ENCODE measurements at places on chromosomes 2 and 18.

GRCh38 chr2:159650574-159650973, 34.2 kb upstream of the BAZ2B start:
- no peak for DNase-seq

DNA sequence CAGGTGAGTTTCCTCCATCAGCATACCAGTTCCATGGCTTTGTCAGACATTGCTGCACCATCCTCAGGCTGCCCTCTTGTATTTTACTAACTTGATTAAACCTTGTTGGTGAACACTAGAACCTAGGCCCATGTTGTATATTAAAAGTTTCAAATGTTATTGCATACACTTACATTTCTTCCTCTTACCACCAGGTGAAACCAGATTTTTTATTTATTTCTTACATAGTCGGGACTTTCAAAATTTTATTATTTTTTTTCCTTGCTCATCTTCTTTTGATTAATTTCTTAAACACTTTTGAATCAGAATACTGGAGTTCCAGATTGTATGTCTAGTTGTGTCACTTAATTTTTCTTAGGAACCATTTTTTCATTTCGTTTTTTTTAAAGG, 5.9 kb downstream of the CERS6 start:
- DNase-seq, result no peak

DNA sequence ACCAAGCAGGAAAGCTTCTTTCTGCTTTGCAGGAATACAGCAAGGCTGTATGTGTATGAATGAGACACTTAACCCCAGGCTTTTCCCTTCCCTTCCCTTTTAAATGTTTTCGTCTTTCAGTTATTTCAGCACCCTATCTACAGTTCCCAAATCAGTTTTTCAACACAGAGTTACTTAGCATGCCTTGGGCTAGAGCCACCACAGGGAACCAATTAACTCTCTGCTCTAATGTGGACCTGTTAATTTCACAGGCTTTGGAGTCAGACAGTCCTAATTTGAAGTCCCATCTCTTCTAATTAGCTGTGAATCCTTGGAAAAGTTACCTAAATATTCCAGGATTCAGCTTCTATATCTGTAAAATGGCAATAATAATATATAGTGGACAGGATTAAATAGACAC, 89.2 kb upstream of the REG3A start:
- DNase-seq, result no peak

DNA sequence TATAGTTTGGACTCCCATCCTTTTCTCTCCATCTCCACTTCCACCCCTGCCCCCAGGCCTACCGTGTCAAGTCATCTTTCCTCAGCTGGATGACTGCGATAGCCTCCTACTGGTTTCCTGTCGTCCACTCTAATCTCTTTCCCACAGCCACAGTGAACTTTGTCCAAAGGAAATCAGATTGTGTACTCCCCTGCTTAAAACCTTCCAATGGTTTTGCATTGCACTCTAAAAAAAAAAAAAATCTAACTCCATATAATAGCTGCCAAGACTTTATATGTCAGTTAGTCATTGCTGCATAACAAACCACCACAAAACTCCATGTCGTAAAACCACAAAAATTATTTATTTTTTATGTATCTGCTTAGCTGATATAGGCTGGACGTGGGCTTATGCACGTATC, 160.2 kb upstream of the CCDC68 start:
- DNase-seq, result no peak

DNA sequence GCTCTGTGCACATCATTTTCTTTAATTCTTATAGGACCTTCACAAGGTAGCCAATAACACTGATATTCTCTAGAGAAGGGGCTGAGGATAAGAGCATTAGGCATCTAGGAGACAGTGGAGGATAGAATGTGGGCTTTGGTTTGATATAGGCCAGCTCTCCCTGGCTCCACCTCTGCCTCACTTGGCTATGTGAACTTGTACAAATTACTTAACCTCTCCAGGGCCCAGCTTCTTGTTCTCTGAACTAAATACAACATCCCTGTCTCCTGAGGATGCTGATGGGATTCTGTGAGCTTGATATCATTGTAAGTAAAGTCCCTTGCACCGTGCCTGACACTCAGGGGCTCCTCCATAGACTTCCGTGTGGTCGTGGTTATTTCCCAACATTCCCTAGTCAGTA, 87.3 kb downstream of the ACOXL start:
- DNase-seq, result no peak

- DNase-seq, result no peak
Measured at GRCh38 chr2:135490376-135490775, 40.6 kb downstream of the ZRANB3 start.

DNA sequence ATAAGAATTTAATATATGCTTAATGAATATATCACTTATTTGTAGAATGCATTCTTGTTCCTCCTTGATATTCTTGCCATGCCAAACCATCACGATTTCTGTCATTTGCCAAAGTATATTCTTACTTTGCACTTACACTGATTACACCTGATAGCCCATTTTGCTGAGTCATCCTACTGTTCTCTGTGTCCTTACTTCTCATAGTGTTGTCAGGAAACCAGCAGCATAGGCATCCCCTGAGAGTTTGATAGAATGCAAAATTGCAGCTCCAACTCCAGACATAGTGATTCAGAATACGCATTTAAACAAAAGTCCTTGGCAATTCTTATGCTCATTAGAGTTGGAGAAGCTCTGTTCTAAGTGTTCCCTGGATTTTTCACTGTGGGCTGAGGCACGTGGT, 687.1 kb downstream of the DPP10 start:
- no peak for DNase-seq

DNA sequence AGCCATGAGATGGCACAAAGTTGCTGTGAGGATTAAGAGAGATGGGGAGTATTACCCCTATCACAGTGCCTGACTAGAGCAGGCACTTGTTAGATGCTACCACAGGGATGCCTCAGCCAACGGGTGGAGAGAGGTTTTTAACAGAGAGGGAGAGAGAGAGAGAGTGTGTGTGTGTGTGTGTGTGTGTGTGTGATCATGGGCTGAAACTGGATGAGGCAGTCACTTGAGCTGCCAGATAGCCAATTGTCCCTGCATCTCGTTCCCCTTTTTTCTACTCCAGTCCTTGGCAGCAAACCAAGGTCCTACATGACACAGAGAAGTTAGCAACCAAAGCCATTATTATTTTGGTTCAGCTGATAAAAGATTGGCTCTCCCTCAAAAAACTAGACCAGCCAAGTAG, 3.0 kb downstream of the CD8A start:
- no peak for DNase-seq

DNA sequence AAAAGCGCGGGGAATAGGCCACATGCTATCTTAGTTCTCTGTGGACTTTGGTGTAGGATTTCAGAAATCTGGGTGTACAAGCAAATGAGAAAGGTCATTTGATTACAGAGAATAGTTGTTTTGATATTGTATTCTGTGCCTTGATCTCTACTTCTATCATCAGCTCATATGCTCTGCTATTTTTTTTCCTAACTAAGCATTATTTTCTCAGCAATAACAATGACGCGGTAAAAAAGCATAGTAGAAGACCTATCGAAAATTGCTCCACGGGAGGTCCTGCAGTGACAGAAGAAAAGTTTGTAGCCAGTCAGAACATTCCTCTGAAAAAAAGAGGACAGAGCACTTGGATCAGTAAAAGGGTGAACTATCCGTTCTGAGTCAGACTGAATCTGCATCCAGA, 2.8 kb upstream of the SETBP1 start:
- DNase-seq, result no peak

DNA sequence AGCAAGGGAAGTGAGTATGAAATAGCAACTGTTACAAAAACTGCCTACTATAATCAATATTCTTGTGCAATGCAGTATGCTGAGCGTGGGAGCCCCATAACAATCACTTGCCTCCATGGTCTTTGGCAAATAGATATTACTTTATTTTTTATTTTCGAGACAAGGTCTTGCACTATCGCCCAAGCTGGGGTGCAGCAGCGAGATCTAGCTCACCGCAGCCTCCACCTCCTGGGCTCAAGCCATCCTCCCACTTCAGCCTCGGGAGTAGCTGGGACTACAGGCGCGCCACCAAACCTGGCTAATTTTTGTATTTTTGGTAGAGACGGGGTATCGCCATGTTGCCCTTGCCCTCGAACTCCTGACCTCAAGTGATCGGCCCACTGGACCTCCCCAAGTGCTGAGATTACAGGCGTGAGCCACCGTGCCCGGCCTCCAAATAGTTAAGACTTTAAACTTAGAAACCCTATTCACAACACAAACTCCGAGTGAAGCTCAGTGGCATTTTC, 1.2 kb upstream of the CCNT2 start:
- DNase-seq, result no peak

DNA sequence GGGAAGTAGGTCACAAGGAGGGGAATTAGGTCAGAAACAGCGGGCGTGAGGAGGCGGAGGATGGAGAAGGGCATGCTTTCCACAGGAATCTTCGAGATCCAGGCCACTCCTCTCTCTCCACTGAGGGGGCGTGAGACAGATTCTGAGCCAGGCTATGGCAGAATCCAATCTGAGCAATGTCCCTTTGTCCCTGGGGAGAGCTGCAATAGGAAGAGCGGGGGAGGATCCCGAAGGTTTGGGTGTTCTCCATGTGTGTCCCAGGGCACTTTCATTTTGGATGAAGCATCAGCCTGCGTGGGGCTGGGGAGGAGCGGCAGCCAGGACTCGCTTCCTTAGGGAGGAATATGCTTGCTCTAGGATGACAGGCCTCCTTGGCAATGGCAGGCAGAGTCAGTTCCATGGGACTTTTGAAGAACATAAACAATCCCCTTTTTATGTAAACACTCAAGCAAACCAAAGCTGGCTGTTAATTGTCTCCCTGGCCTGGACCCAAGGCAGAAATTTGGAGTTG, 84.0 kb downstream of the LIPG start:
- no peak for DNase-seq

GRCh38 chr2:15173501-15173900, 387.6 kb downstream of the NBAS start:
- DNase-seq, result no peak

GRCh38 chr2:229810786-229811185, 96.4 kb upstream of the DNER start:
- no peak for DNase-seq

- no peak for DNase-seq
Measured at GRCh38 chr2:121075006-121075551, 209.9 kb downstream of the TFCP2L1 start.

DNA sequence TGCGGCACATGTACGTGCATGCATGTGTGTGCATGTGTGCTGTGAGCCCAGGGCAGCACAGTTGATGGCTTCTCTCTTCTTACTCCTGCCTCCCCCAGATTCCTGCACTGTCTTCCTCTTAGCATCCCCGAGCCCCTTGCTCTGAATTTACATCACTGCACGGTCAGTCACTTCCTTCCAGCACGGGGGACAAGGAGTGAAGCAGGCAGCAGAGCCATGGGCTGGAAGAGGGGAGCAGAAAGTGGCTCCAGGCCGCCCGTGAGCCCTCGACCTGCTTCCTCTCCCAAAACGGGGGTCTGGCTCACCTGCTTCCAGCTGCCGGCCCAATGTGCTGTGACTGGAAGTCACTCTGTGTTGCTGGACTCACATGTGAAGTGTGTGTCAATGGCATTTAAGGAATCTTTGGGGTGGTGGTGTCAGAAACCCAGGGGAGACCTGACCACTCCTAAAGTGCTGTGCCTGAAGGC, 106.1 kb downstream of the FAM210A start:
- DNase-seq, result no peak

GRCh38 chr2:69012310-69013141, 453 bp upstream of the ANTXR1 start:
- peak; percentile 49 for DNase-seq

GRCh38 chr2:98479371-98479770, 34.7 kb downstream of the INPP4A start:
- DNase-seq, result no peak

DNA sequence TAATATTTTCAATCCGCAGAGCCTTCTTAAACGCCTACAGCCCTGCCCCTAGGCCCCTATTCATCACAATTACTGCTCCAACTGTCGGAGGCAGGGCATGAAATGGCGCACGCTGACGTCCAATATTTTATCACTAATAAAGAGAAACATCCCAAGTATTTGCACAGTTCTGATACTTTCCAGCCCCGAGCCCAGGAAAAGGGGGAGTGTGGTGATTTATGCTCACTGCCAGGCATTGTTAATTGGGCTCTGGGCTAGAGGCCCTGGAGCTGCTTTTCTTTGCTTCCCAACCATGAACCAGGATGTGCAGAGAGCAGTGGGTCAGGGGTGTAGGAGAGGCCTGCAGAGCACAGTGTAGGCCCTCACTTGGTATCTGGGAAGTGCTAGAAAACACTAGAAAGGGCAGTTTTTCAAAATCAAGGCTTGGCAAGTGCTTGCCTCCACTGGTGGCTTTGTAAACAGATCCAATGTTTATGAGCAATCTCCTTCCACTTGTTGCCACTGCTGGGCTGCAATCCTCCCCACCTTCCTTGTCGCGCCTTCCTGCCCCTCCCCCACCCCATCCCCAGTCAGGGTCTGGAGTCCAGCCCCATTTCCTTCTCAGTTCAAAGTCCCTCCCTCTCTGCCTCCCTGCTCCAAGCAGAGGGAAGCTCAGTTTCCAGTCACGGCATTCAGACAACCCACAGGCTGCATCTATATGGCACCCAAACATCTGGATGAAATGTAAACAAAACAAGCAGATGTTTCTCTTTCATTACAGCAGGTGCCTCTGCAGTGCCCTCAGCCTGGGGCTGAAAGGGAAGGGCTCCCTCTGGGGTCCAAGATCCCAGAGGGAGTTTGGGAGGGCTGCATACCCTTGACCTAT, 83.9 kb upstream of the PKDCC start:
- DNase-seq, result no peak

GRCh38 chr2:15391751-15392150, 169.4 kb downstream of the NBAS start:
- no peak for DNase-seq

GRCh38 chr2:74927621-74928020, 30.8 kb upstream of the POLE4 start:
- DNase-seq, result no peak

GRCh38 chr2:75462721-75463120, 98.0 kb downstream of the EVA1A start:
- DNase-seq, result no peak

DNA sequence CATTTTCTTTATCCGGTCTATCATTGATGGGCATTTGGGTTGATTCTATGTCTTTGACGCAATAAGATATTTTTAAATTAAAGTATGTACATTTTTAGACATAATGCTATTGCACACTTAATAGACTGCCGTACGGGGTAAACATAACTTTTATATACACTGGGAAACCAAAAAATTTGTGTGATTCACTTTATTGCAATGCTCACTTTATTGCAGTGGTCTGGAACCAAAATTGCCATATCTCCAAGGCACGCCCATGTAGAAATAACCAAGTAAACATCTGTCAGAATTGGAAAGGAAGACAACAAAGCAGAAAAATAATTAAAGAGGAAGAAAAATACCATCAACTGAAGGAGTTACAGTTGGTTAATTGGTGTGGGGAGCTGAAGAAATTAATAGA, 205.8 kb upstream of the CTAGE1 start:
- DNase-seq, result no peak

DNA sequence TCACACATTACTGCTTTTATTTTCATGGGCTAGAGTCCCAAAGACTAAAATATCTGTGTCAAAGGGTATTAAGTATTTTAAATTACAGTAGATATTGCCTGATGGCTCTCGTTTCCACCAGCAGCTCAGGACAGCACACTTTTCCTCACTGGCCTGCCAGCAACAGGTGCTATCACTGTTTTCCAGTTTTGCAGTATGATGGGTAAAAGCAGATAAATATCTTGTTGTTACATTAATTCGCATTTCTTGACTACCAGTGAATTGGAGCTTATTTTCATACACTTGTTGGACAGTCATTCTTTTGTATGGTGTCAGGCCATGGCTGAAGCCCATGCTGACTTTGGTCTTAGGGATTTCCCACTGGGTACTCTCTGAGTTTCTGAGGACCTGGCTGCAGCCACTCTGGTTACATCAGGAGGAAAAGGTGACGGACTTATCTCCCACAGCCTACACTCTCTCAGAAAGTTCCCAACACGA, 4.8 kb downstream of the APOB start:
- no peak for DNase-seq

Measured in SHP77 treated with DMSO at 0.1 percent for 48 hours (cell line).